ENCODE measurements at places on chromosomes 1 and 21.

GRCh38 chr21:39479814-39480182, 28.0 kb downstream of the SH3BGR start:
- no peak for DNase-seq

DNA sequence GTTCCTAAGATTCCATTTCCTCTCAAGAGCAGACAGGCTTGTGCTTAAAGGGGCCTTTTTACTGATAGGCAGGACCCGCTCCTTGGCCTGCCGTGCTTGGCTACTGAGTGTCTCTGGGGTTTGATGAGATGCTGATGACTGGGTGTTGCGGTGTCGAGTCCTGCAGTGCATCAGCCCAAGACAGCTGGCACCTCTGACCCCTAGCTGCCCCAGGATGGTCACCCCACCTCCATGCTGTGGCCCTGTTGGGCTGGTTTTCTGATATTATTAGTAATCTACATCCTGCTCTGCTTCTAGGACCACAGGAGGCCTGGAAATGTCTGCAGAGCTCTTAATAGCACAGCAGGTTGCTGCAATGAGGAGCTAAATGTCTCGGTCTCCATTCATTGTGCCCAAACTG, 28.7 kb downstream of the LRRC71 start:
- no peak for DNase-seq

GRCh38 chr1:50508040-50508586, 84.9 kb upstream of the DMRTA2 start:
- DNase-seq: no peak

- no peak for DNase-seq
These were observed 316.2 kb downstream of the HMCN1 start for GRCh38 chr1:186050360-186050759.

DNA sequence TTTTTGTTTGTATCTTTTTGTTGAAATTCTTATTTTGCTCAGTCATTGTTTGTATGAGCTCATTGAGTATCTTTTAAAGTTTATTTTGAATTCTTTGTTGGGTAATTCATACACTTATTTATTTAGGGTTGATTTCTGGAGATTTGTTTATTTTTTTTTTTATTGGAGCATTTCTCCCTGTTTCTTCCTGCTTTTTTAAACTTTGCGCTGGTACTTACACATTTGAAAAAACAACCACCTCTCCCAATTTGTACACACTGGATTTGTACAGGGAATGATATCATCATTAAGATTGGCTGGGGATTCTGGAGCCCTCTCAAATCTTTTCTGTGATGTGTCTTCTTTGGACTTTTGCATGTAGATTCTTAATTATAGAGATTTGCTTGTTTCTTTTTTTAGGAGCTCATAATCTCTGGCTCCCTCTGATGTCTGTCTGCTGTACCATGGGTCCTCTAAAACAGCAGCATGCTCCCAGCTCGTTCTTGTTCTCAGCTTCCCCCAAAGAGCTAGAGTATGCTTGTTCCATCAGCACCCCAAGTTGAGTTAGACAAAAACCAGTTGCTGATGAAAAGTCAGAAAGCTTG, 310.7 kb downstream of the DUSP10 start:
- DNase-seq: no peak

Data from retinal pigment epithelial cell (primary cell).